ENCODE measurements at places on chromosomes 2 and 18.
A peak's percentile ranks its signal among the peaks of the same experiment; 100 is the strongest.

DNA sequence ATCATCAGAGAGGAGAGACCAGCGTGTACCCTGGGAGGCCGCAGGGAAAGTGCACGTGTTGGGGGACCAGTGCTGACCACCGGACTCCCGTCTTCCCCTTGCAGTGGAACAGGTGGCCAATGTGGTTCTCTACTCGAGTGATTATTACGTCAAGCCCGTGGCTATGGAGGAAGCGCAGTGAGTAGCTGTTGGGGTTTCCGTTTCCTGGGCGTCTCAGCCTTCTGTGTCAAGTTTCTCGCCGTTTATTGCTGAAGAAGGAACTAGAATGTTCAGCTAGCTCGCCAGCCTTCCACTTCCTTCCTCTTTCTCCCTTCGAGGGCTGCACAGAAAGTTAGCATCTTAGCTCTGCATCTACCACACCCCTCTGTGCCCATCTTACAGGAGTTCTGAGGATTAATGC lies 22.8 kb upstream of the DGKD start:
- peak; percentile 63 for DNase-seq

- DNase-seq = no peak
Observed at GRCh38 chr2:236673823-236674185, 104.2 kb downstream of the ACKR3 start.

GRCh38 chr2:136058262-136058661 lies 59.7 kb downstream of the CXCR4 start:
- DNase-seq = no peak

DNA sequence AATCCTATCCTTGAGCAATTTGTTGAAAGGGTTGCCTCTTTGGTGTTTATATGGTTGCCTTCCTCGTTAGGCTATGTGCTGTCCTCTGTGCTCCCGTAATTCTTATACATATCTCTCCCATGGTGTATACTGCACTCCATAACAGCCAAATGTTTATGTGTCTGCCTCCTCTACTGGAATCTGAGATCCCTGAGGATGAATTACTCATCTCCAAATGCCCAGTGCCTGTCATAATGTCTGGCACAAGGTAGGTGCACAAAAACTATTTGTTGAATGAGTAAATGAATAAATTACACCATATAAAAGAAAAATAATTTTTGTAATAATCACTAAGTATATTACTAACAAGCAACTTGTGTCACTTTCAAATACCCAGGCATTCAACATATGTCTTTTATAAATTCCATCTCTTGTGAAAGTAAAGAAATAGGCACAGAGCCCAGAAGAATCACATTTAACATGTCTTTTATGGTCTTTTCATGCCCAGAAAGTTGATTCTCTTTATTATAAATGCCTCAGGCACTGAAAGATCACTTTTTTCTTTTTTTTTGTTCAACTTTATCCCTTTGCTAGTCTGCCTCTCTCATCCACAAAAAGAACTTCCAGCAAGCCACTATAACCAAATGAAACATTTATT lies 164.9 kb downstream of the CCDC148 start:
- DNase-seq = no peak
